ENCODE measurements at places on chromosomes 13 and 19.

GRCh38 chr19:2973229-2973628 lies 4.1 kb upstream of the TLE6 start:
- DNase-seq: no peak
- H3K36me3 ChIP-seq: no peaks in the 10 kb centered on the region
- H3K4me3 ChIP-seq: no peak overlapping the region
- H3K27me3 ChIP-seq: peaks cover 6% of the 10 kb centered on the region
- H3K4me1 ChIP-seq: peaks cover 24% of the 10 kb centered on the region

DNA sequence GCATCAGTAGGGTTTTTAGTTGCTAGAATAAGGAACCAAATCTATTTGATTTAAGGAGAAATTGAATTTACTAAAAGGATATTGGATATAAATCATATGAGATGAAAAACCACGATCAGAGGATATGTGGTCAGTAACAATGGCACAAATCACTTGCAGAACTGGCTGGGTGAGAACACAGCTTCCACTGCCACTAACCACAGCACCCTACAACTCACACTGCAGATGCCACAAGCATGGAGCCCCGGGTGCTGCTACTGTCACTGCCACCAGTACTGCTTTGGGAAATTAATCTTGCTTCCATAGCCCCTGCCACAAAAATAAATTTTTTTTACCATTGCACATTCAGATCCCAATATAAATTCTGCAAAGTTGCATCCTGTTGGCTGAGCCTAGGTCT lies 40.6 kb upstream of the KLF12 start:
- peaks cover 4% of the 10 kb centered on the region for H3K4me1 ChIP-seq
- no peak overlapping the region for H3K4me3 ChIP-seq
- peaks cover 4% of the 10 kb centered on the region for H3K27me3 ChIP-seq
- no peak for DNase-seq
- no peak overlapping the region for H3K27ac ChIP-seq
- H3K36me3 ChIP-seq: no peaks in the 10 kb centered on the region

- H3K36me3 ChIP-seq: no peaks in the 10 kb centered on the region
- no peaks in the 10 kb centered on the region for H3K27me3 ChIP-seq
- H3K27ac ChIP-seq: no peak overlapping the region
Measured at GRCh38 chr13:93848247-93848646, 621.6 kb downstream of the GPC6 start.

- H3K4me3 ChIP-seq: no peak overlapping the region
- no peaks in the 10 kb centered on the region for H3K4me1 ChIP-seq
- H3K27ac ChIP-seq: no peak overlapping the region
- H3K36me3 ChIP-seq: no peaks in the 10 kb centered on the region
- H3K27me3 ChIP-seq: no peaks in the 10 kb centered on the region
Measured at GRCh38 chr13:45940061-45940460, 88.5 kb upstream of the SIAH3 start.

DNA sequence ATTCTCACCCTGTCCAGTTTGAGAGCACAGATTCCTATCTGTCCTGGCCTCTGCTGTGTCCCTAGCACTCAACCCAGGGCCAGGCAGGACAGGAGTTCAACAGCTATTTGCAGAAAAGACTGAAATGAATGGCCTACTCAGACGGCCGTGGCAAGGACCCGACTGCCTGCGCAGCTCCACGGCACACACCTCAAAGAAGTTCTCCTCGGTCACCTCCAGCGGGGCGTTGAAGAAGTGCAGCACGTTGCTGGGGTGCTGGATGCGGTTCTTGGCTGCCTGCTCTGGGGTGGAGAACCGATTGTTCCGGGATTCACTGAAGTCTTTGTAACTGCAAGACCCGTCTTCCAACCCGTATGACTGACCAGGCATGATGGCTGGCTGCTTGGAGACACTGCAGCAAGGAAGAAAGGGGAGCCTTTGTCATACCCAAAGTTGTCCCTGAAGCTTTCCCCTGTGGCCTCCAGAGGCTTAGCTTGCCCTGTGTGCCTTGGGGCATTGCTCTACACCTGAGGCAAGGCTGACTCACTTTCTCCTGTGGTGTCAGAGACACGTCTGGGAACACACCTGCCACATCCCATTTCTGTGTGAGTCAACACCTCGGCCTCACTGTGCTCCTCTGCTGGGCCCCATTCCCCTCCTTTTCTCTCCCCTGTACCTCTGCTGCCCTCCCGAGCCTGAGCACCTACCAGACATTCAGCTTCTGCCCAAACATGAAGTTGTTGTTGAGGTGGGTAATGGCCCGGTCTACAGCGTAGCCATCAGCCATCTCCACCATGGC lies 6.8 kb upstream of the ECH1 start:
- H3K36me3 ChIP-seq: peaks cover 80% of the 10 kb centered on the region
- peaks cover 49% of the 10 kb centered on the region for H3K4me1 ChIP-seq
- peak overlapping the region; percentile 81 for H3K27ac ChIP-seq
- peak; percentile 63 for DNase-seq
- H3K4me3 ChIP-seq: no peak overlapping the region
- no peaks in the 10 kb centered on the region for H3K27me3 ChIP-seq

DNA sequence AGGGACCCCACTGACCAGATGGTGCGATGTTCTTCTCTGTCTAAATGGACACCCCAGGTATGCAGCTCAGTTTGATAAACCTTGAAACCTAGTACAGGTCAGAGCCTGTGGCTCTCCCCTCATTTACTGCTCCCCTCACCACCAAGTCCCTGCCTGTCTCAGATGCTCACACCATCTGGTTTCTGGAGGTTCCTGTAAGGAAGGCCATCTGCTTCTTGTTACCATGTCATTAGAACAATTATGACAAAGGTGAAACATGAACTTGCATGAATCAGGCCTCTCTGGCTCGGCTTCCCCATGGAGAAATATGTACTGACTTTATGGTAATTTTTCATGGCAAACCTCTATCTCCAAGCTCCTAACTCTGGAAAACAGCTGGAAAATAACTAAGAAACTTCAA lies 965.7 kb downstream of the UQCRFS1 start:
- H3K4me1 ChIP-seq: no peaks in the 10 kb centered on the region
- H3K27ac ChIP-seq: no peak overlapping the region
- no peak for DNase-seq
- H3K4me3 ChIP-seq: no peak overlapping the region
- H3K27me3 ChIP-seq: no peaks in the 10 kb centered on the region

DNA sequence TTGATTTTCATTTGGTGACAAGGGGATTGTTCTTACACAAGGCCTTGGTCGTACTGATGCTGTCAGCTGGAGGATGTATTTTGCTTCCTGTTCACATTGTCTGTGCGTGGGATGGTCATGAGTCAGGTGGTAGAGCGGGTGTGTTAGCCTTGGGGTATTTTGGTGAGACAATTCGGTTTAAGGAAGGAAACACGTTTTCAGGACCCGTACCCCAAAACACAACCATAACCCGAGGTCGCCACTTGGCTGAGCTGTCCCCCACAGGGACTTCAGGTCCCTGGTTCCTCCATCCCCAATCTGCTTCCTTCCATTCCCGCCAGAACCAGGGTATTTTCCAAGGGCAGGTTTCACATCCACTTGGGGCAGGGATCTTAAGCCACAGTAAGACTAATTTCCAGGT lies 15.0 kb downstream of the MYO9B start:
- H3K4me1 ChIP-seq: peaks cover 43% of the 10 kb centered on the region
- H3K27me3 ChIP-seq: no peaks in the 10 kb centered on the region
- H3K4me3 ChIP-seq: peak overlapping the region; percentile 1
- peaks cover 12% of the 10 kb centered on the region for H3K36me3 ChIP-seq
- peak overlapping the region; percentile 23 for H3K27ac ChIP-seq
- no peak for DNase-seq

GRCh38 chr19:58569943-58570670 lies 3.0 kb downstream of the MZF1 start:
- no peak overlapping the region for H3K4me3 ChIP-seq
- H3K27me3 ChIP-seq: peaks cover 4% of the 10 kb centered on the region
- no peak overlapping the region for H3K27ac ChIP-seq
- H3K4me1 ChIP-seq: peaks cover 28% of the 10 kb centered on the region

DNA sequence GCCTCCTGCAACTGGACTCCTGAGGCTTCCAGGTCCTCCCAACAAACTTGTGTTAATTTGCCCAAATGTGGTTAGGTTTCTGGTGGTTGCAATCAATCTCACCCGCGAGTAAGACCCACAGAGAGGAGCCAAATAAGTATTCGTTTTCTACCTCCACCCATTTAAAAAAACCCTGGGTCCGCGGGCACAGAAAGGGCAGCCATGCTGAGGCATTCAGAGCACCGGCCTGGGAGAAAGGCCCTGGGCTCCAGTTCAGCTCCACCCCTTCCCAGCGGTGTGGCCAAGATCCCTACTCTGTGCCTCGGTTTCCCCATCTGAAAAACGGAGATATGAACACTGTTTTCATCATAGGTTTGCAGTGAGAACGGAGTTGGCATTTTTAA lies 56.9 kb downstream of the PEPD start:
- no peak overlapping the region for H3K4me3 ChIP-seq
- no peaks in the 10 kb centered on the region for H3K36me3 ChIP-seq
- H3K27ac ChIP-seq: no peak overlapping the region
- H3K4me1 ChIP-seq: no peaks in the 10 kb centered on the region

DNA sequence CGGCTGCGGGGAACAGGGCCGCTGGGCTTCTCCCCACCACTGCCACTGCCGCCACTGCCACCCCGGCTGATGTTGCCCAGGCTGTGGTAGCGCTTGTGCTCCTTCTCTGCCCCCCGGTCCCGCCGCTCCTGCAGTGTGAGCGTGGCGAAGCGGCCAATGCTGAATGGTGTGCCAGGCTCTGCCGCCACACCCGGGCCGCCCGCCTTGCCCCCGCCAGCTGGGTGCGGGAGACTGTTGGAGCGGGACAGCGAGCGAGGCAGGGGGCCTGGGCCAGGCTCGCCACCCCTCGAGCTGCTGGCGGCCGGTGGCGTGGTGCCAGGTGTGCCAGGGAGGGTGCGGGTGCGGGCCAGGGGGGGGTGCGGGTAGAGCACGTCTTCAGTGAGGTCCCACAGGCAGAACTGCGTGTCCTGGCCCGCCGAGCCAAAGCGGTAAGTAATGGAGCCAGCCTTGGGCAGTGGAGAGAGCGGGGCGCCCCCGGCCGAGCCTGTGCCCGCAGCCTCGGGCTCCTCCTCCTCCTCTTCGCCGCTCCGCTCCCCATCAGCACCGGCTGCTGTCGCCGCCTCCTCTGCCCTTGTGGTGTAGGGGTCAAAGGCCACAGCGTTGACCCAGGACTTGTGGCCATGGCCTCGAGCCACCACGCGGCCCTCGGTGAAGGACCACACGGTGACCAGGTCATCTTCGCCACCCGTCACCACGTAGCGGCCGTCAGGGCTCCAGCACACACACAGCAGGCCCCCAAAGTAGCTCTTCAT lies 3.7 kb upstream of the DMPK start:
- H3K27ac ChIP-seq: no peak overlapping the region
- DNase-seq: no peak
- H3K4me1 ChIP-seq: peaks cover 6% of the 10 kb centered on the region
- H3K4me3 ChIP-seq: no peak overlapping the region

DNA sequence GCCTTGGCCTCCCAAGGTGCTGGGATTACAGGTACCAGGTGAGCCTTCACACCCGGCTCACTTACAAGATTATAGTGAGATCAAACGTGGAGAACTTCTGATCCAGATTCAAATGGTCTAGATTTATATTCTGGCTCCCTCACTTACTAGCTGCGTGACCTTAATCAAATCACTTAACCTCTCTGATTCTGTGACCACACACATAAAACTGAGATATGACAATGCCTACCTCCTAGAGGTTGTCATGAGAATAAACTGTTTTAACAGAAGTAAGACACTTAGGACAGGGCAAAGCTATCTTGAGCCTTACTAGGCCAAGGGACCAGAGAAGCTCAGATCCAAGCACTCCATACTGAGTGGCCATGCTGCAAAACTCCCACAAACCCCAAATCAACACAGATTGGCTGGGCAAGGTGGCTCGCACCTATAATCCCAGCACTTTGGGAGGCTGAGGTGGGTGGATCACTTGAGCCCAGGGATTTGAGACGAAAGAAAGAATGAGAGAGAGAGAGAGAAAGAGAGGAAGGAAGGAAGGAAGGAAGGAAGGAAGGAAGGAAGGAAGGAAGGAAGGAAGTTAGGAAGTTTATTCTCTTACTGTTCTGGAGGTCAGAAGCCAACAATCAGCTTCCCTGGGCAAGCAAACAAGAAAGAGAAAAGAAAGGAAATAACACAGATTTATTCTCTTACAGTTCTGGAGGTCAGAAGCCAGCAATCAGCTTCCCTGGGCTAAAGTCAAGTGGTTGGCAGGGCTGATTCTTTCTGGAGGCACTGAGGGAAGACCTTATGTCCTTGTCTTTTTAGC lies 46.1 kb upstream of the MAP3K10 start:
- H3K4me3 ChIP-seq: no peak overlapping the region
- no peaks in the 10 kb centered on the region for H3K36me3 ChIP-seq
- H3K27me3 ChIP-seq: no peaks in the 10 kb centered on the region
- H3K4me1 ChIP-seq: peaks cover 58% of the 10 kb centered on the region
- peak overlapping the region; percentile 60 for H3K27ac ChIP-seq

DNA sequence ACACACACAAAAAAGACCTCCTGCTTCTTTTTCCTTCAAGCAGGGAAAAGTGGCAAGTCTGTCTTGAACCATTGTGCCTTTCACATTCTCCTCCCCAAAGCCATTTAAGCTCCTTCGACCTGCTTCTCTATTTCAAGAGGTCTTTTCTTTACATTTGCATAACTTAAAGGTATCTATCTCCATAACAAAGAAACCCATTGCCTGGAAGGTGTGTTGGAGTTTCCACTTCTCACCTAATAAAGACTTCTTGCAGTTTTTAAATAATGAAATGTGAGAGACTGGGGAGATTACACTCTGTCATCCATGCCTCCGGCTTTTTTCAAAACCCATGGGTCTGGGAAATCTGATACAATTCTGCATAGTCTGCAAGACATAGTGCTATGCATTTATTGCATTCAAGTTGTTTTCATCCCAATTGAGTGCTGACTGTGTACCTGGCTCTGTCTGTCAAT lies 41.8 kb upstream of the NBEA start:
- no peaks in the 10 kb centered on the region for H3K4me1 ChIP-seq
- H3K27me3 ChIP-seq: peaks cover 11% of the 10 kb centered on the region
- DNase-seq: no peak
- no peaks in the 10 kb centered on the region for H3K36me3 ChIP-seq
- no peak overlapping the region for H3K4me3 ChIP-seq

GRCh38 chr19:46967578-46968032 lies 52.0 kb upstream of the NPAS1 start:
- peak overlapping the region; percentile 44 for H3K4me3 ChIP-seq
- peak overlapping the region; percentile 67 for H3K27ac ChIP-seq
- H3K36me3 ChIP-seq: peaks cover 6% of the 10 kb centered on the region
- H3K27me3 ChIP-seq: no peaks in the 10 kb centered on the region

DNA sequence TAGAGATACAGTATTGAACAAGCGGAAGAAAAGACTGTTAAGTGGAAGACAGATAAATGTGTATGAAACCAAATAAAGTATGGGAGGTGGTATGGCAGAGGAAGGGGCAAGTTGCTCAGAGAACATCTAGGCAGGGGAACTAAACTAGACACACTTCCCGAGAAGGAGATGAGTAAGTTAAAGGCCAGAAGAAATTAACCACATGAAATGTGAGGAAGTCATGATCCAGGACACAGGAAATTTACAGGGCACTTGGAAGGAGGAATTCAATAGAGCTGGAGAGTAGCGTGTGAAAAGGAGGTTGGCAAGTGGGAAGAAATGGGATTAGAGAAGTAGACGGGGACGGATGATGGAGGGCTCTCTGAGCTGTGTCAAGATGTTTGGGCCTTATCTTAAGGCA lies 208.8 kb downstream of the COG6 start:
- H3K36me3 ChIP-seq: peaks cover 3% of the 10 kb centered on the region
- peaks cover 8% of the 10 kb centered on the region for H3K4me1 ChIP-seq
- no peak for DNase-seq
